ENCODE measurements at places on chromosomes 4 and X. TPM values are rescaled to one million over a fixed set of nuclear protein-coding genes. Genes with fewer than 3 reads are reported as not detected.

DNA sequence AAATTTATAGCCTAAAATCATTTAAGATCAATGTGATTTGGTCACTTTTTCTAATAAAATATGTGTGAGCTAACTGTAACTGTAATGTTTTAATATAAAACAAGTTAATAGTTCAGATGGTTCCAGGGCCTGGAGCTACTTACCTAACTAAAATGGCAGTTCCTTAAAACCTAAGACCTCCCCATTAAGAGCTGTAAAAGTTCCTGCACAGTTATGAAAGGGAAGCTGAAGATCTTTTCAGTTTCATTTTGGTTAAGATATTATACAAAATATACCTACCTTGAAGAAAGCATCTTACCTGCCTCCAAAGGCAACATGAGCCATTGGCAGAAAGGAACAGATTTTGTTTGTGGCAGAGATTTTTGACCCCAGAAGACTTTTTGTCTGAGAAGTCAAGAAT lies 30.1 kb downstream of the HPF1 start:
- no peak overlapping the region for H3K27ac ChIP-seq
- no peaks in the 10 kb centered on the region for H3K36me3 ChIP-seq
- no peaks in the 10 kb centered on the region for H3K27me3 ChIP-seq

DNA sequence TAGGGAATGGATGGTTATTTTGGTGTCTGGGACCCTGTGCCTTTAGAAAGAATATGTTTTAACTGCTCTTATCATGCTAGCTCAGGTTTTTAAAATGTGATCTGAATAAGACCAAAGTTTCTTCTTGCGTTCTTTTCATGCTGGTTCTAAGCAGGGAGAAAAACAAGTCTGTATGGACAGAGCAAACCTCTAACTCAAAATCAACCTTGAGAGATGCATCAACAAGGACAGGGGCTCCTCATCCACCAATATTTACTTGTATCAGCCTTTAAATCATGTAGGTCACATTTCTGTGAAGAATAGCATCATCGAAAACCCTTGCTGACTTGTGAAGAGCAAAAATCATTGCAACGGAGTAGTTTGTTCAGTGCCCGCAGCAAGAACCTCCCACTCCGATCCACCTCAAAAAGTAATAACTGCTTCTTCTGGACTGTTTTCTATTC lies 1.2 kb downstream of the ATP10D start:
- H3K36me3 ChIP-seq: no peaks in the 10 kb centered on the region
- no peak for DNase-seq

- no peaks in the 10 kb centered on the region for H3K27me3 ChIP-seq
- no peaks in the 10 kb centered on the region for H3K36me3 ChIP-seq
- H3K4me1 ChIP-seq: peaks cover 17% of the 10 kb centered on the region
- no peak overlapping the region for H3K27ac ChIP-seq
Measured at GRCh38 chr4:130336585-130337217, 1240.7 kb downstream of the C4orf33 start.

DNA sequence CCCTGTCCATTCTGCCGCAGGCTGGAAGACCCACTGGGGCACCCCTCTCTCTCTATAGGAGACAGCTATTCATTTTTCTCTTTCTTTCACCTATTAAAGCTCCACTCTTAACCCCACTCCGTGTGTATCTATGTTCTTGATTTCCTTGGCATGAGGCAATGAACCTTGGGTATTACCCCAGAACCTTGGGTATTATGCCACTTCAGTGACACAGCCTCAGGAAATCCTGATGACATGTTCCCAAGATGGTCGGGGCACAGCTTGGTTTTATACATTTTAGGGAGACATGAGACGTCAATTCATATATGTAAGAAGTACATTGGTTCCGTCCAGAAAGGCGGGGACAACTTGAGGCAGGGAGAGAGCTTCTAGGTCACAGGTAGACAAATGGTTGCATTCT lies 13.4 kb downstream of the HTT-AS start:
- no peak overlapping the region for H3K4me3 ChIP-seq
- DNase-seq: no peak
- H3K27ac ChIP-seq: no peak overlapping the region
- no peaks in the 10 kb centered on the region for H3K27me3 ChIP-seq

DNA sequence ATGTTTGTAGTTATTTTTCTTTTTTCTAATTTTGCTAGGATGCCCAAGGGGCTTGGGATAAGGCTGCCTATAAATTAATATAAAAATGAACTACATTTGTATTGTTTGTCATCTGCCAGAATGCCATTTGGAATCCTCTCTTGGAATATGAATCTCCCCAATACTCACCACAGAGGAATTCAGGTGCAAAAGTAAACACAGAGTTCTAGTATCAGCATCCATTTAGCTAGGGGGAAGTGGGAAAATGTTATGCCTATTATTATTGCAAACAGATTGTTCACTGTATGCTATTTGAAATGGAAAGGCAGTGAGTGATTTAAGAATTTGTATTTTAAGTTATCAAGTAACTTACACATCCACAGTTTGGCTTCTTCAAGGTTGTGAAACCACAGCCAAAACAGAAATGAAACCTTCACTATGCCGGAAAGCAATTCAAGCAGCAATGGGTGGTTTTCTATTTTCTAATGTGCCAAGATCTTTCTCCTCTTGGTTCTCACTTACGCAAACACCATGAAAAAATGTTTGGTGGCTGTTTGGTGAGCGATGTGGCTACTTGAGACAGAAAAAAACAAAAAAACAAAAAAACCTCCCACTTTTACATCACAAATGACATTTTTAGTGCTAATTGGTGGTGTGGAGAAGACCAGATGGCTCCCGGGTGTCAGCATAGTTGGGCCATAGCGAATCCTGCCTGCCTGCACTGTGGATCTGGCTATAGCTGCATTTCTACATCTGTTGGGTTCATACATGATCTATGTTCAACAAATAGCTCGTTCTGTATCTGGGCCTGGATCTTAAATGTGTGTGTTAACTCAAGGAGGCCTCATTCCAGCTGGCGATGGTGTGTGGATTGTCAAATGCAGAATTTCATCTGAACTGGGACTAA lies 200.8 kb upstream of the GIMD1 start:
- H3K4me3 ChIP-seq: no peak overlapping the region
- H3K4me1 ChIP-seq: no peaks in the 10 kb centered on the region
- no peaks in the 10 kb centered on the region for H3K27me3 ChIP-seq
- no peak overlapping the region for H3K27ac ChIP-seq
- no peak for DNase-seq

- DNase-seq: no peak
- H3K4me1 ChIP-seq: no peaks in the 10 kb centered on the region
- no peak overlapping the region for H3K27ac ChIP-seq
- no peaks in the 10 kb centered on the region for H3K27me3 ChIP-seq
- no peak overlapping the region for H3K4me3 ChIP-seq
- no peaks in the 10 kb centered on the region for H3K36me3 ChIP-seq
Measured at GRCh38 chrX:46637938-46638337, 64.4 kb downstream of the CHST7 start.

GRCh38 chrX:53631156-53631555 lies 55.4 kb downstream of the HUWE1 start:
- no peak for DNase-seq
- no peaks in the 10 kb centered on the region for H3K4me1 ChIP-seq
- H3K27ac ChIP-seq: no peak overlapping the region
- H3K36me3 ChIP-seq: peaks cover 12% of the 10 kb centered on the region
- H3K27me3 ChIP-seq: no peaks in the 10 kb centered on the region

GRCh38 chr4:5824635-5825034 lies 68.3 kb downstream of the CRMP1 start:
- no peak overlapping the region for H3K27ac ChIP-seq
- peaks cover 11% of the 10 kb centered on the region for H3K36me3 ChIP-seq
- peak; percentile 64 for DNase-seq
- H3K4me1 ChIP-seq: no peaks in the 10 kb centered on the region

- no peaks in the 10 kb centered on the region for H3K4me1 ChIP-seq
- DNase-seq: no peak
- H3K27ac ChIP-seq: no peak overlapping the region
- H3K36me3 ChIP-seq: no peaks in the 10 kb centered on the region
- H3K27me3 ChIP-seq: no peaks in the 10 kb centered on the region
- H3K4me3 ChIP-seq: no peak overlapping the region
Measured at GRCh38 chrX:19899217-19899788, 11.9 kb upstream of the SH3KBP1 start.

DNA sequence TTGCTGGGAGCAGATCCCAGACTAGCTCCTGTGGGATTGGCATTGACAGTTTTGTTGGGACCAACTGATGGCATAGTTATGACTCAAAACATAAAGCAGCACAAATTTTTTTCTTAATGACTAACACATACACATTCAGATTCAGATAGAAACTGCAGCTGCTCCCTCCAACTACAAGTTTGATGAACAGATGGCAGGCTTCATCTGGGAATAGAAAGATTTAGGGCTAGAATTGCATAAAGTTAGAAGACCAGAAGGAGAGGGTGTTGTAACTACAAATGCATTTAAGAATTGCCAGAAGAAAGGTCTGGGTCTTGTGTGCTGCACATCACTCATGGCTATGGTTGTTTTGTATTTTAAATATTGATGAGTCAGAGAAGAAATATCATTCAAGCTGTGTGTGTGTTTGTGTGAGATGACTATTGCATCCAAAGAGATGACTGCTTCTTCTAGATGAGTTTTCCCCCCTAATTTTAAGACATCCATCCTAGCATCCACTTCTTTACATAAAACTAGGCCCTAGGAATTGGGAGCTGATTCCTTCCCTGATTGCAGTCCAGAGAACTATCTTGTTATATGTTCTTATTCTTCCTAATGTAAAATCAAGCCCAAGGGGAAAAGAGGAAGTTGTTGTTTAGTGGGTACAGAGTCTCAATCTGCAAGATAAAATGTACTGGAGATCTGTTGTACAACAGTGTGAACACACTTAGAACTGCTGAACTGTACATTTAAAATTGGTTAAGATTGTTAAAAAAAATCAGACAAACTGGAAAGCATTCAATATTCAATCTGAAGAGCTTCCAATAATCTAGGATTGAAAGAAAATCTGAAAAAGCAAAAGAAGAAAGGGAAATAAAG lies 175.1 kb downstream of the PARM1 start:
- no peak overlapping the region for H3K4me3 ChIP-seq
- no peak overlapping the region for H3K27ac ChIP-seq
- H3K27me3 ChIP-seq: no peaks in the 10 kb centered on the region
- no peak for DNase-seq
- H3K36me3 ChIP-seq: no peaks in the 10 kb centered on the region

DNA sequence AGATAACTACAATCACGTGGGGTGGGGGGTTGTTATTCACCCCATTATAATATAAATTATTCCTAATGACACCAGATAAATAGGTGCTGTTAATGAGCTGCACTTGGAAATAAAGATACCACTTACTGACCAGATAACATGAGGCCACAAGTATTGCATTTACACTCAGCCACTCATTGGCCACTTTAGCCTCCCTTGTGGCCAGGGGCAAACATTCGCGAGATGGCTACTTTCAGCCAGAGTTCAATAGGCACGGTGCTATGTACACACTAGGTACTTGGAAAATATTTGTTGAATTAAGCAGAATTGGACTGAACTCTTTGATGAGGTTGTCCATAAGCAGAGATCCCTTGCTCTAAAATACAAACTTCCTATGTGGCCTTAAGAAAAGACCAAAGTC lies 713.7 kb upstream of the TENM3 start:
- H3K36me3 ChIP-seq: no peaks in the 10 kb centered on the region
- H3K27me3 ChIP-seq: no peaks in the 10 kb centered on the region
- no peak overlapping the region for H3K4me3 ChIP-seq
- H3K4me1 ChIP-seq: peaks cover 6% of the 10 kb centered on the region
- DNase-seq: no peak

DNA sequence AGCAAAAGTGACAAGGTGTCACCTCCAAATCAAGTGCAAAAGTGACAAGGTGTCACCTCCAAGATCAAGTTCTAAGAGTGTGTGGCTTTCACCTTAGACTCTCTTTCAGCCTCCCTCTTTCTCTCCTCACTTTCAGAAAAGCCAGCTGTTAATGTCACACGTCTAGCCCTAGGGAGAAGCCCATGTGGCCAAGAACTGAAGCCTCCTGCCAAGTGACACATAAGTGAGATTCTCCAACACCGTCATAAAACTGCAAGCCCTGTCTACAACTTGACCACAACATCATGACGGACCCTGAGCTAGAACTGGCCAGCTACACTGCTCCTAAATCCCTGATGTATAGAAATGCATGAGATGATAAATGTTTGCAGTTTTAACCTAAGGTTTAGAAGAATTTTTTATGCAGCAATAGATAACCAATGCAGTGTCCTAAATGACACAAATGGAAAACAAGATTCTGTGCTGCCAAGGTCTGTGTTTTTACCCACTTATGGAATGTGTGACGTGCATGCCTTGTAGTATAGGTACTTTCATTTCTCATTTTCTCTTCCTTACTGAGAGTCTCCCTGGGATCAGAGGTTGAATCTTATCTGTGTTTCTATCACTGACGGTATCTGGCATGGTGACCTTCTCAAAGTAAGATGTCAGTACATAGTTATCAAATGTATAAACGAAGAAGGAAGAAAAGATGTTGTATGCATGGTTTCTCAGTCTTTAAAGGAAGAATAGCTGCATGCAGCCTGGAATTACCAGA lies 25.0 kb downstream of the NLGN4X start:
- H3K36me3 ChIP-seq: no peaks in the 10 kb centered on the region
- H3K4me1 ChIP-seq: peaks cover 14% of the 10 kb centered on the region
- no peak overlapping the region for H3K27ac ChIP-seq
- H3K4me3 ChIP-seq: no peak overlapping the region
- no peaks in the 10 kb centered on the region for H3K27me3 ChIP-seq
- DNase-seq: no peak

GRCh38 chr4:76982638-76983584 lies 33.4 kb downstream of the SEPTIN11 start:
- no peak overlapping the region for H3K4me3 ChIP-seq
- no peak overlapping the region for H3K27ac ChIP-seq
- H3K27me3 ChIP-seq: no peaks in the 10 kb centered on the region
- DNase-seq: no peak

DNA sequence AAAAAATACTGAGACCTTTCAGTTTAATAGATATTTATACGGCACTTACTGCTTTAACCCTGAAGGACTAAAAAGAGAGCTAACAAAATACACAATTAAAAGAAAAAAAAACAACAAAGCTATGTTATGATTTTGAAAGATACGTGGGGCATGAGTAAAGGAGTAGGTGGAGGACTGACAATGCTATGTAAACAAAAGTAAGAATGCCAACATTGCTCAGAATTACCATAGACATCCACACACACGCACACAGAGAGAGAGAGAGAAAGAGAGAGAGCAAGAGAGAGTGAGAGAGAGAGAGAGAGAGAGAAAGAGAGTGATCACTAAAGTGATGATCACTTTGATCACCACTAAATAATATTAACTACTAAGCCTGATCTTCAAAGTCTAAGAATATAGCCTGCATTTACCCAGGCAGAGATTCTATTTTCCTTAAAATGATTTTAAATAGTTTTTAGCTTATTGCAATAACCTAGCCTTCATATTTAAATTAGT lies 313.9 kb upstream of the SPANXN4 start:
- no peak overlapping the region for H3K4me3 ChIP-seq
- peaks cover 4% of the 10 kb centered on the region for H3K4me1 ChIP-seq
- H3K27me3 ChIP-seq: no peaks in the 10 kb centered on the region
- peak; percentile 1 for DNase-seq
- H3K36me3 ChIP-seq: no peaks in the 10 kb centered on the region

TRPC5OS gene
- total RNA-seq: not detected

TAF7L gene
- total RNA-seq: not detected

CENPE gene
- 25.2 TPM for total RNA-seq

CD40LG gene
- not detected for total RNA-seq

SLC2A9 gene
- total RNA-seq: not detected

HCCS gene
- 18.6 TPM for total RNA-seq
